ENCODE measurements at places on chromosomes 6 and 20.
A peak's percentile ranks its signal among the peaks of the same experiment; 100 is the strongest.

DNA sequence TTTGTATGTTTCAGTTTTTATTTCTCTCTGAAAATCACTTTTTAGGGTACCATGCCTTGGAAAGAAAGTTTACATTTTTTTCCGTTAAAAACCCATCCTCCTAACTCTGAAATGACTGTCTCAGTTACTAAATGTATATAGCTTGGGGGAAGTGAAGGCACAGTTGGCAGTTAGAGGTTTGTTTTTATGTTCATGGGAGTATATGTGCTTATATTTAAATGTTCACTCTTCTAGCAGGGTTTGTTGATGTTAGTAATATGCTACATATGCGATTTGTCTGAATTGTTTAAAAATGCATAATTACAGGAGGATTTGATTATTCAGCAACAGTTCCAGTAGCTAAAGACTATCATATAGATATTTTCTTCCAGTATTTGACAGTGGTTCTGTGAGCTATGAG, 31.1 kb downstream of the CDKAL1 start:
- no peak for DNase-seq

GRCh38 chr6:33730611-33731010, 16.1 kb downstream of the IP6K3 start:
- DNase-seq = no peak

DNA sequence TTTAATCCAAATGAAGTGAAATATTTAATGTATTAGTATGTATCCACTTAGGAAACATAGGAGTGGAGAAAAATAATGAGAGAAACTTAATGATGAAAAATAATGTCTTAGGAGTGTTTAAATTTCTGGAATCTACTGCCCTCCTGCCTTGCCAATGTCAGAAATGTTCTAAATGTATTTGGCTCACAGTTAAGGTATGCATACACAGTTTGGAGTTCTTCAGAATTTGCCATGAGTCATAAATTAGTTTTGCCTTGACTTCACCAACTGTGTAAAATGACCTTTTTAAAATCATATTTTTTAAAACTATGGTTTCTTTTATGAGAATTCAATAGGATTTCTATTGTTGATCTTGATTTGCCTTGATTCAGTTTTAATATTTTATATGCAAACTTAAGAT, 191.7 kb upstream of the HSF2 start:
- no peak for DNase-seq

- no peak for DNase-seq
Measured at GRCh38 chr6:134819236-134819635, 130.7 kb downstream of the ALDH8A1 start.

GRCh38 chr6:106461084-106461483, 100.6 kb downstream of the CRYBG1 start:
- DNase-seq = no peak

- no peak for DNase-seq
Measured at GRCh38 chr20:16940701-16941100, 192.5 kb downstream of the OTOR start.

GRCh38 chr20:25225642-25226432, 22.0 kb upstream of the PYGB start:
- DNase-seq = no peak

DNA sequence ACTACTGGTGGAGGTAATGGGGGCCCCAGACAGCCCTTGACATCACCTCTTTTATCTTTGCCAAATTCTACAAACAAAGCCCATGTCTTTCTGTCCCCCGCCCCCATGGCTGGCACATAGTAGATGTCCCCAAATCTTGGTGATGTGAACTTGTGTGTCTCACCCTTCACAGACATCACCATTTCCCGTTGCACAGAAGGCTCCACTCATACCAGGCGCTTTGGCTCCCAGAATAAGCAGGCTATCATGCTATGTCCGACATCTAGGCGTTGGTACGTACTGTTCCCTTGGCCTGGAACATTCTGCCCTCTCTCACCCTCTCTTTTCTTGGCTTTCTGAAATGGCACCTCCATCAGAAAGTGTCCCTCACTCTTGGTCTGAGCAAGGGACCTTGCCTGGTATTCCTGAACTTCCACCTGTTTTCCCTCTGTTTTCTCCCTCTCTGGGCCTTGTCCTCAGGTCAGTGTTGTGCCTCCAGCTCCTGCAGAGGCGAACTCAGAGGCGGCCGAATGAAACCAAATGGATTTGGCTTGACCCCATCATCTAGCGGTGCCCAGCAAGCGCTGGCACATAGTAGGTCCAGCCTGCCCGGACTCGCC, 968 bp upstream of the CCN5 start:
- no peak for DNase-seq

DNA sequence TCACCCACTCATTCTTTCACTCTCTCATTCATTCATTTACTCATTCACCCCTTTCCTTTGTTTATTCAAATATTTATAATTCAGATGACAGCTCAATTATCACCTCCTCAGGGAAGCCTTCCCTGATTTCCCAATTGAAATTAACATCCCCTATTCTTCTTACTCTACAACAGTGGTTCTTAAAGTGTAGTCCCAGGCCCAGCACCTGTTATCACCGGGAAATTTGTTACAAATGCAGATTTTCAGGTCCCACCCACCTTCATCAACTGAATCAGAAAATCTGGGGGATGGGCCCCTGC, 30.3 kb downstream of the KIAA1755 start:
- DNase-seq = no peak

DNA sequence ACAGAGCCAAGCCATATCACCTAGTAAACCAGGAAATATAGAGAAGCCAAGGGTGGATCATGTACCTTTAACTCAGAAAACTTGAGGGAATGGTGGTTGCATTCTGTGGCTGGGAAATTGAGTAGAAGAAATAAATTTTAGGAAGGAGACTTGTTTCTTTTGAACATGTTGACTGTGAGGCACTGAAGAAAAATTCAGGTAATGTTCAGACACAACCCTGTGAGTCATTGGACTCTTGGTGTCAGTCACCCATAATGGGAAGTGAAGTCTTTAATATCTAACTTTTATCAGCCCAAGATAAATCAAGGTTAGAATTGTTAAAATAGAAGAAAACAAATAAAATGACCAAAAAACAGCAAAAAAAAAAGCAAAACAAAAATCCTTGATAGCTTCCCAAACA, 98.8 kb upstream of the GRIK2 start:
- peak; percentile 10 for DNase-seq

DNA sequence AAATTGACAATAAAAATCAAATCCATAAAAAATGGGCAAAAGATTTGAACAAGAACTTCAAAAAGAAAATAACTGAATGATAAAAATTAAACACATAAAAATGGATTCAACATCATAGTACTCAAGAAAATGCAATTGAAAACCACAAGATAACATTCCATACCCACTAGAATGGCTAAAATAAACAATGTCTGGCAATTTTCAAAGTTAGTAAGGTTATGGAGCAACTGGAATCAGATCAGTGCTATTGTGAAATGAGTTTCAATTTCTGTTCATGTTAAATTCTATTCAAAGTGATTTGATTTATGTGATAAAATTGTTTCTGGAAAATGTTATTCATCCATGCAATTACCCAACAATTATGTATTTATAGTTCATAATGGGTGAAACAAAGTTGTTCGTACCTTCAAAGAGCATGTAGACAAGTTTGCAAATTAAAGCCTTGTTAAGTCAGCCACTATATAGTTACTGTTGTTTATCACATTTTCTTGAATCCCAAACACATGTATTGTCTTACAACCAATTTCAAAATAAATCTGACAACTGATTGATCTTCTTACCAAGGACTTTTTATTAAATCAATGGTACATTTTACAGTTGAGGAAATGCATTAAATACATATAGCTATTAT, 151.5 kb upstream of the CENPW start:
- peak; percentile 25 for DNase-seq

- DNase-seq = no peak
Measured at GRCh38 chr20:41029150-41029901, 704 bp downstream of the TOP1 start.

DNA sequence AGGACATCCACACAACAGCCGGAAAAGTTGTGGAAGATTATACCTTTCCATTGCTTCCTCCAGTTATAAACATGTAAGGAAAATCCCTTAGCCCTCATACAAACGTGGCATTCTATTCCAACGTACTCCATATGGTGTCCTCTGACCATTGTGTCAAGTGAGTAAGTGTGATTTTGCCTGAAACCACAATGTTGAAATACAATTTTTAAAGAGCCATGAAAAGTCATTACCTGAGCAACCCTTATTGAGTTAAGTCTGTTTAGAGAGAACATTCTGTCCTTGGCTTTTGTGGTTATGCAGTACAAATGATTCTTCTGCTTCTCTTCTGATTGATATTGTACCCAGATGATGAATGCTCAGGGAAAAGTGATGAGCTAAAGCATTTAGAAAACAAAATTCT, 530.1 kb downstream of the HAO1 start:
- no peak for DNase-seq

DNA sequence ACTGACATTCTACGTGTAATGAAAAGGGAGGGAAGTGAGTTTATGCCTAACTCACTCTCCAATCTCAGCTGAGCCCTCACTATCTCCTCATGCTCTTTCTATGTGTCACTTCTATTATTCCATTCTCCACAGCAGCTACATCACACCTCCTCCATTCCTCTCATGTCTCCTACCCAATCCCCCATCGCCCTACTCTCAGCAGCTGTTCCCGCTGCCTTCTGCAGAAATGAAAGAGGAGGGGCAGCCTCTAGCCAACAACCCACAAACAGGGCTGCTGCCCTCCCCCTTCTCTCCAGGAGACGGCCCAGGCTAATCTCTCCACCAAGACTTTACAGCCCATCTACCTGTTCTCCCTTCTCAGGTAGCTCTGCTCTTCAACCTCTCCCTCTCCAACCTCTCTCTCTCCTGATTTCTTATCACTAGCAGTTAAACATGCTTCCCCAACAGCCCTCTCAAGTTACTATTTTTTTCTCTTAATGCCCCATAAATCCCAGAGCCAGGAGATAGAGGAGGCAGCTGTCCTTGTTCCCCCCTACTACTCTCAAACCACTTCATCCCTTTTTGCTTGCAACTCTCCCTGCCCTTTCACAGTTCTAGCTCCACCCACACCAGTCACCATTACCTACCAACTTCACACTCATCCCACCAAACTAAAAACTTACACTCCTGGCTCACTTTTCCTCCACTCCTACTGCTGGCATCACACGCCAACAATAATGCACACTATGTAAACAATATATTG, 136.5 kb downstream of the BTBD9 start:
- DNase-seq = no peak

- no peak for DNase-seq
Measured at GRCh38 chr6:17536586-17536985, 63.5 kb upstream of the FAM8A1 start.

- no peak for DNase-seq
Measured at GRCh38 chr6:72626126-72626525, 4.3 kb downstream of the KCNQ5 start.

DNA sequence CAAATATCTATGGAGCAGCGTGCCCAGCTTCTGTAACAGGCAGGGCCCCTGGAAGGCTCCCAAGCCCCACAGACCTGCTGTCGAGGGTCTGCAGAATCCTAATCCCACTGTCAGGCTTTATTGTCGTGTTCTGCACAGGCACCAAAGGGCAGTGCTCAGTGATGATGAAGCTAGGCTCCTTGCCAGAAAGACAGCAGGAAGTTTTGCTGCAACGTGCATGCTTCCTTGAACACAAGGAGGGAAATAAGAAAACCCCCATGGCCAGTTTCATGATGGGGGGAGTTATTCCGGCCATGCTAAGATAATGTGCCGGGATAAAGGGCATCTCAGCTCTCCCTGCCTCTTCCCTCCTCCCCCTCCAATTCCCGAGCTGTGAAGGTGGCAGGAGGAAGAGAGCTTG, 109.4 kb upstream of the KCNG1 start:
- peak; percentile 11 for DNase-seq

DNA sequence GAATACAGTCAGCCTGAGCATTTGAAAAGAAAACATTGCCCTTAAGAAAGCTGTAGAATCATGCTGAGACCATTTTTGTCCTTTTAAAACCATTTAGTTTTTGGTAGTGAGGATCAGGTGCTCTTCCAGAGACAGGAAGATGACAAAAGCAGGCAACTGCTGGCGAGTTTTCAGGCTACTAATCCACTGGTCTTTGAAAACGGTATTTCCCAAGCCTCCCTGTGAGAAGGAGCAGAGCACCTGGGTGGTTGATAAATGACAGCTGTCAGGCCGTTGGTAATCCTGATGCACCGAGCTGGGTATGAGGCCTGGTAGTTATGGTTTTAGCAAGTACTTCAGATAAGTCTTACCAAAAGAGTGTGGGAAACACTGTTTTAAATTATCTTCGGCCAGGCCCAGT, 10.1 kb upstream of the SEC63 start:
- no peak for DNase-seq

- peak; percentile 93 for DNase-seq
Measured at GRCh38 chr6:129860908-129861665, at the start of gene TMEM244. Gene TMEM244, minus strand, starts transcription at chr6:129861315. Its CDS starts 127 bp downstream, at chr6:129861188.

DNA sequence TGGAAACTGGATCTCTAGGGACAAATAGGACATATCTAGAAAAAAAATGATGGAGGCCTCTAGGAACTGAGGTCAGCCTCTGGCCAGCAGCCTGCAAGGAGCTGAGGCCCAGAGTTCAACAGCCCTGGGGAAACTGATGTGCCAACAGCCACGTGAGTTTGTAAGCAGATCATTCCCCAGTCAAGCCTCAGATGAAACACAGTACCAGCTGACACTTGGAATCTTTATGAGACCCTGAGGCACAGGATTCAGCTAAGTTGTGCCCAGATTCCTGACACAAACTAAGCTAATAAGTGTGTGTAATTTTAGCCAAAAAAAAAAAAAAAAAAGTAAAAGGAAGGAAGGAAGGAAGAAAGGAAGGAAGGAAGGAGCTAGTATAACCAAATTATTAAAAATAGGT, 1059.8 kb upstream of the MAP3K7 start:
- no peak for DNase-seq

GRCh38 chr6:56484669-56485068, 158.0 kb downstream of the DST start:
- peak; percentile 35 for DNase-seq

DNA sequence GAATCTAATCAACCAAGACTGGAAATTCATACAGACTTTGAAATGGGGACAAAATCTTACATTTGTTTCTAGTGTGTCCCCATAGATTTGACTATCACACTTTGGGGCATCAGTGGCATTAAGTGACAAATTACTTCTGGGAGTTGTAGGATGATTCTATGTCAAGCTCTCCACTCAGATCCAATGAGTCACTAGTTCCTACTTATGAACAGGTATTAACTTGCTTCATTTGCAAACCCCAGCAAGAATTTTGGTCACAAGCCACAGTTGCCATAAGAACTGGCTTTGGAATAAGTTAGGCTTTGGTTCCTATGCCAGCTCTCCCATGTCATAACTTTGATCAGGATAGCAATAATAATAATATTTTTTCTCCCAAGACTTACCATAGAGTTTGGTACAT, 77.6 kb upstream of the PTPRK start:
- DNase-seq = no peak

Measured in AG10803 (cell line).